Cardiac atrium fibroblast (primary cell): ENCODE measurements at places on chromosomes 3 and 15. TPM values are rescaled to one million over a fixed set of nuclear protein-coding genes. Genes with fewer than 3 reads are reported as not detected.

Gene PLAAT1
- not detected in 2 replicates for total RNA-seq

Gene SLC28A1
- not detected in 2 replicates for total RNA-seq

Gene LINGO1
- 0.32 and 2.7 TPM in 2 replicates for total RNA-seq

Gene TF
- under 0.01 TPM in 2 replicates for total RNA-seq

Gene FOXB1
- total RNA-seq, result not detected in 2 replicates

Gene SLC28A2
- not detected in 2 replicates for total RNA-seq

Gene HYAL1
- 5.0 and 6.1 TPM in 2 replicates for total RNA-seq
